Activated effector memory CD4-positive, alpha-beta T cell treated with Interleukin-2 at 50 U/mL for 16 hours (primary cell): ENCODE measurements at places on chromosomes 5 and 9.

DNA sequence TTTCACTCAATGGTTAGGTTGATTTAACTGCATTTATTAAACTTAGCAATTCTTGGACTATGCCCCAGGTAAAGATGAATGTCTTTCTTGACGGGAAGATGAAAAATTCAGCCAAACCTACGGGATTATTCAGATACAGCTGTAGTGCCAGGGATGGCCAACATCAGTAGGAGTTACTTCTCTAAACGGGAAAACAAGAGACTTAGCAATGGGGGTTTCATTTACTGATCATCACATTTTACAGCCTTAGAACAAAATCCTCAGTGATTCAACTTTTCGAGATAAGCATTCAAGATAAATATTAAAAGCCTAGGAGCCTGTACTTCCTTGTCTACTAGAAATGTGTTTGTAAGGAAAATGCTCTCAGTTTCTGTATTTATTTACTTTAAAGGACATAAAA lies 46.1 kb downstream of the S1PR3 start:
- DNase-seq: no peak

DNA sequence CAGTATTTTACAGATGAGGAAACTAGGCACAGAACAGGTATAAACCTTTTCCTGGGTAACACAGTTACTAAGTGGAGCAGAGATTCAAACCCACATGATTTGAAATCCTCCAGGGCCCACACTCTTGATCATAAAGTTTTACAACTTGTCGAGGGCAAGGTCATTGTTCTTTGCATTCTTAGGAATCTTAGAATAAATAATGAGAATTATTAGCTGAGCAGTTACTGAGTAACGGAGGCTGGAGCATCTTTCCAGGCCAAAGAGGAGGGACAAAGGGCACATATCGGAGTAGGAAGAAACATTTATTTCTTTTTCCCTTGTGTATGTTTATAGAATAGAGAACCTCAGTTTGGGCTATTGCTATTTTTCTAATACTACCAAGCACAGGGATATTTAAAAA lies 27.1 kb upstream of the F2R start:
- no peak for DNase-seq

GRCh38 chr5:150616506-150616905 lies 24.0 kb upstream of the SYNPO start:
- no peak for DNase-seq

DNA sequence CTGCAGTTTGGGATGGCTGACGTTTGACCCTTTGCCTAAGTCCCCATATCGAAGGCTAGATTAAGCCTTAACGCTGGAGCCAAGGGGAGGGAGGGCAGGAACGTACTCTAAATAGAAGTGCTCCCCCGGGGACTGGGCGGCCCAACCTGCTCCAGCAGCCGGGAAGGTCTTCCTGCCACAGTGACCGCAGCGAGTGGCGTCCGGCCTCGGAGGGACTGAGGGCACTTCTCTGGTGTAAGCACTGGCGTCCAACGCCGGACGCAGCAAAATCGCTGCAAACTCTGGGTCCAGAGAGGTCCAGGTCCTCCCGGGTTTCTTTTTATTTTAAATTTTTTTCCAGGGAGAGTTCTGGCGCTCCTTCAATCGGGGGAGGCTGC lies 505 bp upstream of the ACER2 start:
- DNase-seq: peak; percentile 4

GRCh38 chr9:127316586-127317323 lies 52.2 kb downstream of the GARNL3 start:
- DNase-seq: no peak

GRCh38 chr5:78060421-78060820 lies 234.1 kb downstream of the AP3B1 start:
- DNase-seq: no peak

DNA sequence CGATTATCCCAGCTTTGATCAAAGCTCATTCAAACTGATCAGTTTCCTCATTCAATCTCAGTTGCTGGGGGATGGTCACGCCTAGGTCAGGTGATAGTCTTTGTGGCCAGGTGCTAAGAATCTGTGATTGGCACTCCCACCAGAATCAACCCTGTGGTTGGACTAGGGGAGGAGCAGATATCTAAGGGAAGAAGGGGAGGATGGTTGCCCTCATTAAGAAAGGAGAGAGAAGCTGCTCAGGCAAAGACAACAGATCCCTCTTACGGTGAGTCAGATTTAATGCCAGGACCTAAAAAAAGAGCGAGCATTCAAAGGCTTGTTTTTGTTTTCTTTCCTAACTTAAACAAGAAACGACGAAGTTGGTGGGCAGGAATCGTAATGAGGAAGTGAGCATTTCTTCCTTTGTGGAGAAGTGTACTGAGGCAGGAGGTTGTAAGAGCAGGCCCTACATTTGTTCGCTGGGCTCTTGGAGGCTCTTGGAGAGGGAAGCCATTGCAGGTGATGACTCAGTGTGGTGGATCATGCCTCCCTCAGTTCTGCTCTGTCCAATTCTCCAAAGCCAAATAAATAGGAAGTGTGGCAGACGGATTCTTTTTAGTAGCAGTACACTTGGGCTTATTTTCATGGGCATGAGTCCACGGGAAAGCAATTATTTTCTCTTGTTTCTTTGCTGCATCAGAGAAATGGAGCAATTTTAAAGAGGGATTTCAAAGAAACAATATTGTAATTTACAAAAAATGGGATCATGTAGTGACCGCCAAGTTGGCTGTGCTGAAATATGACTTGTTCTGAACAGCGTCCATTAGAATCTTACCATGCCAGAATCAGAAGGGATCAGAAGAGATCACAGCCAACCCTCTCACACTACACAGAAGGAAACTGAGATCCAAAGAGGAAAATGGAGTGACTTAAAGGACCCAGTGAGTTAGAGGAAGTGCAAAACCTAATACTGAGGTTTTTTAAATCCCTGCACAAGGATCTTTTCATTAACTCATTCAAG lies 18.7 kb upstream of the TGFBR1 start:
- no peak for DNase-seq

DNA sequence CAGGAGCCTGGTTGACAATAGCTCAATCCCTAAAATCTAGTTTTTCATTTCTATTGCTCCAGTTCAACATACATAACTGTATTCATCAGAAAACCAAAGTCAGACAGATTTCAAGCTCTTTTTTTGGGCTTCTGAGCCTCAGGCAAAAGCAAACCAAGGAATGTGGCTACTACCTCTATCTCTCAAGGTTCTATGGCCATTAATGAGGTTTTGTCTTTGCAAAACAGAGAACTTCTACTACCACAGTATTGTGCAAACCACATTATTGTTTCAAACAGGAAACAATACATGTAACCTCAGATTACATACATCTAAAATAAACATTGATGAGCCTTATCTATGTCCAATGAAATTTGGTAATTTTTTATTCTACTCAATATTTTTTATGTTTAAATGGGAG lies 35.5 kb upstream of the FTMT start:
- no peak for DNase-seq

- DNase-seq: no peak
Observed at GRCh38 chr5:39371367-39371635, 7.0 kb upstream of the C9 start.

DNA sequence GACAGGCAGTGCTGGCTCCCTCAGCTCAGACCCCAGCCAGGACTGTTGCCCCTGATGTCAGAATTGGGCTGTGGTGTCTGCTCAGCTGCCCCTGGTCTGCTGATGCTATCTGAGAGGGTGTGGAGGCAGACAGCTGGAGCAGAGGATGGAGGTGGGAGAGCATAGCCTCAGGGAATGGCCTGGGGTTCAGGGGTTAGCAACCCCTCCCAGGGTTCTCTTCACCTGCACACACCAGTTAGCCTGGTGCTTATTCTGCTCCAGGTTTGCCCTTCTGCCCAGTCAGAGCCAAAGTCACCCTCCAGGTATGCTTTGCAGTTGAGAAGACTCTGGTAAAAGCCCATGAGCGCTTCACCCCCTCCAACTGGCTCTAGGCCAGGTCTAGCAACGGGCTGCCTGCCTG lies 109.8 kb downstream of the SAXO1 start:
- DNase-seq: no peak

DNA sequence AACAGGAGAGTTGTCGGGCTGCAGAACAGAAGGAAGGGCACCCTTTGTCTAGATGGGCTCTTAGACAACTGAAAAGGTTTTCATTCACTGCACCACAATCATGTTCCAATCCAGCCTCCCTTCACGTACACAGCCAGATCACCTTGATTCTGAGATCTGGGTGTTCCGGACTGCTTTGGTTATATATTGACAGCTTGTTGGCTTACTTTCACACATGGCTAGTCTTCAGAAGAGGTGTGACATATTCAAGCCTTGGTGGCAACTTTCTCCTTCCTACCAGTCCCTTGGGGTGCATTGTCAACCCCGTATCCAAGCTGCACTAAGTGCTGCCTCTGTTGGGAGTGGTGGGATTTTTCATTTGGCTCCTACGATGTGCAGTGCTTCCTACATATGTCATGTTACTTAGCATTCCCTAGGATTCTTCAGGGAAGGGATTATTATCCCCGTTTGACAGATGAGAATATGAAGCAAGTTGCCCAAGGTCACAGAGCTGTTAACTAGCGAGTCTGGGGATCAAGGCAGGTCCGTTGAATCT lies 100.6 kb downstream of the LIFR start:
- no peak for DNase-seq

DNA sequence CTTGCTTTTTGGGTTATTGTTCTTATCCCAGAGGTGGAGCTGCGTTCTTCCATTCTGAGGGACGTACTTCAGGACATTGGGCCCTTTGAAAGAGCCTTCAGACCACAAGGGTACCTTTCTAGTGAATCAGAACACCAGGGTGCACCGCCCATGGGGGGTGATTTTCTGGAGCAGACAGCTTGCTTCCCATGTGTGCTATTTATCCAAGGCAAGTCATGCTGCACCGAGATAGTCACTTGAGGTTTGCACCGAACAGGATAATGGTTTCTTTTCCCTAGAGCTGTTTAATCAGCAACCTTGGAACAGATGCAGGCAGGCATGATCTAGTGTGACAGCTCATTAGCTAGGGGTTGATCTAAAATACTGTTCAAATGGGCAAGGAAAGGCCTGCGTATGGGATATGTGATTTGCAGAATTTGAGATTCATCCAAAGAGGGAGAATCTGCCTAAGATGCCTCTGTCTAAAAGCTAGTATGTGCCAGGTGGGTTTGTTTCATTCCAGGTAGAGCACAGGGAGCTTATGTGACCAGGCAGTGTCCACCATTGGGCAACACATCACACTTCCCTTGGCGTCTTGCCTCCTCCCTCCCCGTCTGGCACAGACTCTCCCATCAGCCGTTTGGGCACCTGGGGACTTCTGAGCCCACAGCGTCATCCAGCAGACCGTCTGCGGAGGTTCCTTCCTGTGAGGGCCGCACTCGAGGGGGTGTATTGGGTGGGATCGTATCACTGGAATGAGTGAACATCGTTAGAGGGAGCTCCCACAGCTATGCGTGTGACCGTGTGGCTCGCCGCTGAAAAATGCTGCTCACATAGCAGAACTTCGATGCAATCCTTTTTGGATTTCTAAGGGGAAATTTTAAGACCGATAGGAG lies 23.0 kb downstream of the ABL1 start:
- no peak for DNase-seq

DNA sequence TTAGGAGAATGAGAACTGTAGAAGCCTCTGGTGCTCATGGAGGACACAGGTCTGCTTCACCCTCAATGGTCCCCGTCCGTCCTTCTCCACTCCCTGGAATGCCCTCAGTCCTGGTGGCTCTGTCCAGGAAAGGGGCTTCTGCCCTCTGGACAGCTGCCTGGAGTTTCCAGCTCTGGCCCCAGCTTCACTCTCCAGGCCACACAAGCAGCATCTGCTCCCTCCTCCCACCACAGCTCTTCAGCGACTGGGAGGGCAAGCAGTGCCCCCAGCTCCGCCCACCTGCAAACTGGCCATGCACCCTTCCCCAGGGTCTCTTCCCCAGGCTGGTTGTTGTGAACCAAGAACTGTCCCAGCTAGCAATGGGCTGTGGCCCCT lies 4.7 kb downstream of the SARDH start:
- DNase-seq: no peak

DNA sequence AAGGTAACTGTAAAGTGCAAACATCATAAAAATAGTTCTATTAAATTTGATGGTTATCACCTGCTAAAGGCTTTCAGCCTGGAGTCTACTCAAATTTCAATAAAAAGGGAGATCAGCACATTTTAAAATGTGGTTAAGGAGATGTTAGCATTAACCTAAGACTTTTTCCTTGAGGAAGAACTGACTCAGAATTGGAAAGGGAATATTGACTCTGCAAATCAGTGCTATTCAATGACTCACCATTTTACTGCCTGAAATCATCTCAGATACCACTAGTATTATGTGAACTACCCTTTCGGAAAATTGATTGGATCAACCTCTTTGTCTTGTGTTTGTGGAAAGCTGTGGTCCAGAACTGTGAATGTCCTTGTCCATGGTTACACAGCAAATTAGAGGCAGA lies 113.3 kb downstream of the ADRB2 start:
- DNase-seq: no peak

DNA sequence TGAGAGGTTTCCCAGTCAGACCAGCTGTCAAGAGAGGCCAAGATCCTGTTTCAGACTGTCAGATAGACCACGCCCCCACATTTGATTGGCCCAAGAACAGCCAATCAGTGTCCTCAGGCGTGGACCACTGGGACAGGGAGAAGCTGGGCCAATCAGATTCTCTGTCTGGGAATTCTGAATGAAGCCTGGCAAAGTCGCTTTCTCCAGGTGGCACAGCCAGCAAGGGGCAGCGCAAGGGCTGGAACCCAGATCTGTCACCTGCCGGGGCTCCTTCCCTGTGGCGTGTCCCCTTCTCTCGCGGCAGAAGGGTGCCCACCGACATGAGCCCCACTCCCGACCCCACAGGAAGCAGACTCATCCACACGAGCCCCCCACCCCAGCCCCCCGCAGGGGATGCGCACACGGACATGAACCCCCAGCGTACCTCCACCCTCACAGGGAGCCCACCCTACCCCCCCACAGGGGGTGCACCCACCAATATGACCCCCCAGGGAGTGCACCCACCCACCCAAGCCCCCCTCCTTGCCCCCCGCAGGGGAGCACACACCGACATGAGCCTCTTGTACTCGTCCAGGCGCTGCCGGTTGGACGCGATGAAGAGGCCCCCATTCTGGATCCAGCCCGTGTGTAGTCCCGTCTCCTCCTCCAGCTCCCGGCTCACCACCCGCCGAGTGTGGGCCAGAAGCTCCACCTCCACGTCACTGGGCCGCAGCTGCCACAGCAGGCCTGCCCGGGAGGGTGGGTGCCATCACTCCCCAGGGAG lies 6.1 kb downstream of the SARDH start:
- DNase-seq: no peak

GRCh38 chr9:81417299-81417675 lies 272.1 kb downstream of the TLE1 start:
- no peak for DNase-seq

- no peak for DNase-seq
Observed at GRCh38 chr5:107518190-107518589, 152.5 kb downstream of the EFNA5 start.

DNA sequence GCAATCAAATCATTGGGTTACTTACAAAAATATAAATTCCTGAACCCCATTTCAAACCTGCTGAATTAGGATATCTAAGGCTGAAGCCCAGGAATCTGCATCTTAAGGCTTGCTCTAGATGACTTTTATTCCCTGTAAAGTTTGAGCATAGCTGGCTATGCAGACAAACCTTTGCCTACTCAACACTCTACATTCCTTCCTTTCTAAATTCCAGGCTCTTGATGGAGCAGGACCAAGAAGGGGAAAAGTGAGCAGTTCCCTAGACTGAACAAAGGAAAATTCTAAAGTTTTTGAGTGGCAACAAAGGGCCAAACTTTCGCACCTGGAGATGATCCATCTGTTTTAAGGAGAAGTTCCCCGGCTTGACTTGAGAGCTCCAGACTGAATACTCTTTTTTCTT lies 9.8 kb upstream of the ADRA1B start:
- no peak for DNase-seq
